ENCODE measurements at places on chromosomes 4 and X. TPM values are rescaled to one million over a fixed set of nuclear protein-coding genes. Genes with fewer than 3 reads are reported as not detected.

Gene IL15
- 7.0 TPM for total RNA-seq

Gene NAT8L
- total RNA-seq: 0.16 TPM

Gene OPHN1
- total RNA-seq: 11.4 TPM

Gene NEUROG2
- not detected for total RNA-seq

Gene RASSF6
- 41.7 TPM for total RNA-seq

Gene XG
- total RNA-seq: 1.6 TPM

Gene FHDC1
- total RNA-seq: 4.7 TPM

Gene MAGEA11
- 0.10 TPM for total RNA-seq

Gene IL21
- total RNA-seq: not detected

Gene KLF8
- total RNA-seq: 22.7 TPM

Gene TAF1
- 82.3 TPM for total RNA-seq

Gene DDX53
- not detected for total RNA-seq

Gene PRR32
- total RNA-seq: not detected

Gene CCDC158
- total RNA-seq: 1.7 TPM

All from ureter (tissue), 1 donor.